ENCODE measurements at places on chromosomes 1 and 21.

DNA sequence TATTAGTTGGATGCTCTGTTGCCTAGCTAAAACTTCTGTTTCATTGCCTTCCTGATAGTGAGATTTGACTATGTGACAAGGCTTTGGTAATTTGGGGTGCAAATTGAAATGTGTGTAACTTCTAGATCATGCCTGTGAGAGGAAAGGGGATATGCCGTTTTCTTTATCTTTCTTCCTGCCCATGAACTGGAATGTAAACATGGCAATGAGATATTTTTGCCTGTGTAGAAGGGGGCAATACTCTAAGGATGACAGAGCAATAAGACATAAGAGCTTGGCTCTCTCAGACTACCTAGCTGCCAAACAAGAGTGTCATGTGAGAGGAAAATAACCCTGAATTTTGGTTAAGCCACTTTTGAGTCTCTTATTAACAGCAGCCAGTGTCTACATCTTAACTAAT lies 49.7 kb downstream of the RAP1A start:
- DNase-seq, result no peak

GRCh38 chr1:100164216-100164615 lies 13.8 kb downstream of the LRRC39 start:
- no peak for DNase-seq

DNA sequence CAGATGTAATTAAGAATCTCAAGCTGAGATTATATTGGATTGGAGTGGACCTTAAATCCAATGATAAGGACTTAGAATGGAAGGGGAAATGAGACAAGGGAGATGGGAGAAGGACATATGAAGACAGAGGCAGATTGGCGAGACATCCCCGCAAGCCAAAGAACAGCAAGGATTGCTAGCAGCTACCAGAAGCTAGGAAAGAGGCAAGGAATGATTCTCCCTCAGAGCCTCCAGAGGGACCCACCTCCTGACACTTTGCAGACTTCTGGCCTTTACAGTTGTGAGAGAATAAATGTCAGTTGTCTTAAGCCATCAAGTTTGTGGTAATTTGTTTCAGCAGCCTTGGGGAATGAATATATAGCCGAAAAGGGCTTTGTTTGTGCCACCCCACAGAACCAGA lies 20.7 kb downstream of the METTL13 start:
- no peak for DNase-seq

GRCh38 chr1:36089393-36090121 lies 865 bp downstream of the ADPRS start:
- DNase-seq, result peak; percentile 37

- DNase-seq, result peak; percentile 32
These were observed 8.7 kb upstream of the TDRD10 start for GRCh38 chr1:154493276-154493675.

DNA sequence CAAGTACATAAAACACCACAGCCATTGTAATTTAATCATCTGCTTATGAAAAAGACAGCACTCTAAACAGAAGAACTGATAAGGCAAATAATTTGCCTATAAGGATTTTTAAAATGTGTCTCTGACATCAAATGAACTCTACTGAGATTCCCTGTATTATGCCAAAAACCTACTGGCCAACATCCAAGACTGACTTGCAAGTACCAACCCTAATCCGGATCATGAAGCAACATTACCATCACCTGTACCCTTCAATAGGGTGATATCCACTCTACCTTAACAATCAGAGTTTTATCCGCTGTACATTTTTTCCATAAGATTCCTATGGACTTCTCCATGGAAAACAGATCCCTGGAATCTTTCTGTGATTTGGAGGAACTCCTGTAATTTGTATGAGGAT lies 4.6 kb downstream of the RGS7 start:
- DNase-seq, result no peak

DNA sequence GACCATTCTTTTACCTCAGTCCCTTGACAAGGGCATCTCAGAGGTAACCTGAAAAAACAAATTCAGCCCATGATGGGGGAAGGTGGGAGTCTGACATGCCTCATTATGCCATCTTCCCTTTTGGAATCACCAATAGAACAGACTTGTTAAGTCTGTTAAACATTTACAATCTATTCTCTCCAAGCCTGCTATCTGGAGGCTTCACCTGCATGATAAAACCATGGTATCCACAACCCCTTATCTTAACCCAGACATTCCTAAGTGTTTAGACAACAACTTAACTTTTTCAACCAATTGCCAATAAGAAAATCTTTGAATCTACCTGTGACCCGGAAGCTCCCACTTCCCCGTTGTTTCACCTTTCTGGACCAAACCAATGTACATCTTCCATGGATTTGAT lies 233.0 kb upstream of the CACYBP start:
- DNase-seq, result no peak

- no peak for DNase-seq
These were observed 94.5 kb downstream of the VPS26C start for GRCh38 chr21:37172646-37173045.

DNA sequence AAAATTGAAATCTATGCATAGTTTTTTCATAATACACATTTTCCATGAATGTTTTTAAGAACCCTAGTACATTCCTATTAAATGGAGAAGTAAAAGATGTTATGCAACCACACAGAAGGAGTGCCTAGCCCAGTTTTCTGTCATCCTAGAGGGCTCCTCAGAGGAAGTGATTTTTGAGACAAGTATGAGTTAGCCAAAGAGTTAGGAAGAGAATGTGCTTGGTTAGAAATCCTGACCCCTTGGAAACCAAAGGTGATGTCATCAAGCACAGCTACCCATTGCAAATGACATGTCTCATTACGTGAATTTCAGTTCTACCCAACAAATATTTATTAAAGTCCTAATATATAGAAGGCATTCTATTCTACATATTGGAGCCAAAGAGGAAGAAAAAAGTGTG lies 88.9 kb upstream of the TNFSF4 start:
- DNase-seq, result no peak

- no peak for DNase-seq
These were observed 27.0 kb downstream of the MFSD2A start for GRCh38 chr1:39981945-39982344.

GRCh38 chr1:166903232-166903631 lies 27.2 kb upstream of the TADA1 start:
- no peak for DNase-seq

- no peak for DNase-seq
These were observed 19.2 kb upstream of the BACH1 start for GRCh38 chr21:29279558-29279957.

DNA sequence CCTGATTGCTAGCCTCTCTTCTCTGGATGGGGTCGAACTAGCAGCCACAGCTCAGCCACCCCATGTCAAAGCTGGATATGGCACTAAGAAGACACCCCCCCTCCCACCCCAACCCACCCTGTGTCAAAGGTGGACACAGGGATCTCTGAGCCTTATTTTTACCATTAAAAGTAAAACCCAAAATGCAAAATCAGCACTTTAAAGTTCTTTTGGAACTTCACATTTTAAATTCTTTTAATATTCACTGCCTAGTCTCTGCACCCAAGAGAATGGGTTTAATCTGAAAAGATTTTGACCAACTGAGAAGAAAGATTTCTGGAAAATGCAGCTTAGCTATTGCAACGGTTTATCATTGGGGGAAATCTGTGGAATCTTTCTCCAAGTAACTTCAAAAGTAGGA lies 167.6 kb downstream of the TGFBR3 start:
- no peak for DNase-seq

- no peak for DNase-seq
These were observed 4.6 kb upstream of the SOAT1 start for GRCh38 chr1:179288977-179289376.

- no peak for DNase-seq
These were observed 18.7 kb upstream of the FAM43B start for GRCh38 chr1:20533635-20534034.

GRCh38 chr1:221965252-221965651 lies 223.4 kb upstream of the DUSP10 start:
- no peak for DNase-seq

DNA sequence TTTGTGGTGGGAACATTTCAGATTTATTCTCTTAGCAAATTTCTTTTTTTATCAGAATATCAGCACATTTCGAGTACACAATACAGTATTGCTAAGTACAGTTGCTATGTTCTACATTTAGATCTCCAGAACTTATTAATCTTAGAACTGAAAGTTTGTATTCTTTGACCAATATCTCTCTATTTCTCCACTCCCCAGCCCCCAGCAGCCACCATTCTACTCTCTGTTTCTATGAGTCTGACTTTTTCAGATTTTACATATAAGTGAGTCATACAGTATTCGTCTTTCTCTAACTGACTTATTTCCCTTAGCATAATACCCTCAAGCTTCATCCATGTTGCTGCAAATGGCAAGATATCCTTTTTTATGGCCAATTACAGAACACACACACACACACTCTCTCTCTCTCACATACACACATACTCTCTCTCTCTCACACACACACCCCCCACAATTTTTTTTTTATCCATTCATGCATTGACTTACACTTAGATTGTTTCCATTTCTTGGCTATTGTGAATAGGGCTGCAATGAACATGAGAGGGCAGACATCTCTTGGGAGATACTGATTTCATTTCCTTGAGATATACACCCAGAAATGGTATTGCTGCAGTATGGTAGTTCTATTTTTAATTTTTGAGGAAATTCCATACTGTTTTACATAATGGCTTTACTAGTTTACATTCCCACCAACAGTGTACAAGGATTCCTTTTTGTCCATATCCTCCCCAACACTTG lies 15.7 kb downstream of the RPTN start:
- no peak for DNase-seq

GRCh38 chr1:192604979-192605620 lies 29.5 kb downstream of the RGS1 start:
- DNase-seq, result no peak

DNA sequence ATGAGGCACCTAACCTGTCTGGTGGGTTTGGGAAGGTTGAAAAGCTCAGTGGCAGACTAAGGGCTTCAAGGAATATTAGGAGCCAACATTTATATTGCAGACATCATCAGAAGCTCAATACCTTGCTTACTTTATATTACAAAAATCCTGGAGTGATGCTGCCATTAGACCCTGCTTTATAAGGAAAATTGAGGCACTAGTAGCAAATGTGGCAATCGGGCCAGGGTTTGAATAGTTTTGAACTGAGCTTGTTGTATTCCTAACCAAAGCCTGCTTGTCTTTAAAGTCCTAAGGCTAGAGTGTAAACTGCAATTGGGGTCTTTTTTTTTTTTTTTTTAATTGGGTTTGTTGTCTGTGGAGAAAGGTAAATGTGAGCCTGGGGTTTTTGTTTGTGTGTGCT lies 14.3 kb downstream of the L1TD1 start:
- DNase-seq, result no peak

DNA sequence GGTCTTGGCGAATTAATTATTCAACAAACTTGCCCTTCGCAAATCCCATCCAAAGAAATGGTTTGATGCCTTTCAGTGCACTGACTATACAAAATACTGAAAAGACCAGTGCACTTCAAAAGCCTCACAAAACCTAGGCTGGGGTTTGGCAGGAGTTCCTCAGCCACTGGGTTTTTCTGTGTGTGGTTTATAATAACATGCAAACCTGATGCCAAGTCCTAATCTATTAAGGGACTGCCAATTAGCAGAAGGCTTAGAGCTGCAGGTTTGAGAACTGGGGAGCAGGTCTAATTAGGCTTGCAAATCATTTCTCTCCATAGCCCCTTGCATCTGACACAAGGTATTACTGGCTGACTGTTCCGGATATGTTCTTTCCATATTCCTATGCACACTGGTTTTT lies 27.7 kb downstream of the PLPP3 start:
- DNase-seq, result no peak

DNA sequence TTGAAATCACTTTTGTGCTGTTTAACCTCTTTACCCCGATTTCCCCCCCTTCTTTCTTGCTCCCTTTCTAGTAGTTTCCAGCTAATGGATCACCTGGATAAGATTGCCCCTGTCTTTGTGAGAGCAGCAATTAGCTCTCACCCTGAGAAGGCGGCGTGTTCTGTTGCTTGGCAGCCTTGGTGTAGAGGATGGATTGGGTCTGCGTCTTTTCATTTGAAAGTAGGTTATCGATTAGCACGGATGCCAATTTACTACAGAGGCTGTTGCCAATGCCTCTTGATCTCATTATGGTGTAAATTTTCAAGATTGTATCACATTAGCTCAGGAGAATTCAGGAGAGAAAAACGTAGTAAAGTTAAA lies 26.4 kb downstream of the KIF26B start:
- DNase-seq, result no peak

- DNase-seq, result no peak
These were observed 43.3 kb upstream of the LPAR3 start for GRCh38 chr1:84936116-84936810.

GRCh38 chr1:165883056-165883455 lies 55.6 kb downstream of the UCK2 start:
- DNase-seq, result no peak

DNA sequence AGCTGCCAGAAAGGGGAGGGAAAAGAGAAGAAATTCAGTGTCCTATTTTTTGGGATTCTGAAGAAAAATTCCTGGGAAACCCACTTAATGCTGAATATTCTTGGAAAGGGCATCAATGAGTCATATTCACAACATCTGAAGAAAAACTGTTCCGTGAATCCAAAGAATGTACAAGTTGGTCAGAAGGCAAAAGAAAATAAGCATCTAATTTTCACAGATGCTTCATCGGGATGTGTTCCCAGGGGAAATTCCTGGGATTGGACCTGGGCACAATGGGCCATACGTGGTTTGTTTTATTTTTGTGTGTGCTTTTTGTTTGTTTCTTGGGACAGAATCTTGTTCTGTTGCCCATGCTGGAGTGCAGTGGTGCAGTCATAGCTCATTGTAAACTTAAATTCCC lies 112.2 kb downstream of the MAP3K21 start:
- DNase-seq, result no peak

DNA sequence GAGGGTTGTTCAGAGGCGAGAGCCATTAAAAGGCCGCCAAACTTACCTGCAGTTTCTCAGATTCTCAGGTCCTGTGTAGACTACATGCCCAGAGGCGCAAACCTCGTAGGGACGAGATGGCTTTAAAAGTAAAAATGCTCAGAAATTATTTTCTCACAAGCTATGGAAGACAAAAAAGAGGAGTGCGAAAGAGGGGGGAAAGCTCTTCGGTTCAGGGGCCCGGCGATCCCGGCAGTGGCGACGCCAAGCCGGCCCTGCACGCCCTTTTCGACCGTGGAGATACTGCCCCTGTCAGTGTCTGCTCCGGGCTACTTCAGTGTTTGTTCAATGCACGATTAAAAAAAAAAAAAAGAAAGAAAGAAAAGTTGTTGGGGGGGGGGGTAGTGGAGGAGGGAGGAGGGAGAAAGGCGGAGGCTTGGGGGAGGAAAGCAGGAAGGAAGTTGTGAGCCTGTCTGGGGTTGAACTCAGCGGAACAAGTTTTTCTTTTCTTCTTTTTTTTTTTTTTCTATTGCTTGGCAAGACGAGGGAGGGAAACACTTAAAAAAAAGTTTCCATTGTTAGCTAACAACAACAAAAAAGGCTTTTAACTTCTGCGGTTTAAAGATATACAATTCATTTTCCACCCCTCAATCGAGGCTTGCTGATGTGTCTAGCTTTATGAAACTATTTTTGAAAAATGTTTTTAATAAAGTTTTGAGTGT lies at the start of gene ITPKB:
ITPKB (minus strand) TSS at position 288 of the 701 bp plus-strand sequence. CDS start 1,824 bp downstream, outside the sequence.
- peak; percentile 73 for DNase-seq

GRCh38 chr1:50967416-50968157 lies 2.5 kb upstream of the CDKN2C start:
- no peak for DNase-seq

- DNase-seq, result no peak
These were observed 28.9 kb downstream of the FAAP20 start for GRCh38 chr1:2165646-2166045.
